NCI-H524 treated with DMSO at 0.1 percent for 48 hours (cell line): ENCODE measurements at places on chromosomes 12 and 14.
A peak's percentile ranks its signal among the peaks of the same experiment; 100 is the strongest.

DNA sequence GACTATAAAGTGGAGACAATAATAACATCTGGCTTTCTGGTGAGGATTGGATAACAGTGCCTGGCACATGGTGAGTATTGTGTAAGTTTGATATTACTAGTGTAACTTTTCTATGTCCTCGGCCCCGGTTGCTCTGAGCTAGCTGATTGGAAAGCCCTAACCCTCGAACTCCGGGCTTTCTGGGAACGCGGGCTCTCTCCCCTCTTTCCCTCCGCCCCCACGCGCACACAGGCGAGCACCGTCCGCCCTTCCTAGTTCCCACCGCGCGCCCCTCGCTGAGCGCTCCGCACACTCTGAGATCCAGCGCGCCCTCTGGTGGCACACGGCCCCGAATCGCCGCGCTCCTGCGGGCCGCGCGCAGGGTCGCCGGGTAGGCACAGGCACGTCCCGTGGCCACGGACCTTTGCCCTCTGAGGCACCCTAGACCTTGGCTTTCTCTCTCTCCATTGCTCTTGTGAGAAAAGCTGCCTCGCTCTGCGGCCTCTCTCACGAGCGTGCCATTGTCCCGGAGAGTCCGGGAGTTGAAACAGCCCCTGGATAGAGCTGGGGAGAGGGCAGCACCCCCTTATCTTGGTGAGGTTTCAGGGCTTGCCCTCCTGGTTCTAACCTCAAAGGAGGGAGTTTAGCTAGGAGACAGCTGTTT is 23.2 kb upstream of the ESRRB start:
- DNase-seq: peak; percentile 27

DNA sequence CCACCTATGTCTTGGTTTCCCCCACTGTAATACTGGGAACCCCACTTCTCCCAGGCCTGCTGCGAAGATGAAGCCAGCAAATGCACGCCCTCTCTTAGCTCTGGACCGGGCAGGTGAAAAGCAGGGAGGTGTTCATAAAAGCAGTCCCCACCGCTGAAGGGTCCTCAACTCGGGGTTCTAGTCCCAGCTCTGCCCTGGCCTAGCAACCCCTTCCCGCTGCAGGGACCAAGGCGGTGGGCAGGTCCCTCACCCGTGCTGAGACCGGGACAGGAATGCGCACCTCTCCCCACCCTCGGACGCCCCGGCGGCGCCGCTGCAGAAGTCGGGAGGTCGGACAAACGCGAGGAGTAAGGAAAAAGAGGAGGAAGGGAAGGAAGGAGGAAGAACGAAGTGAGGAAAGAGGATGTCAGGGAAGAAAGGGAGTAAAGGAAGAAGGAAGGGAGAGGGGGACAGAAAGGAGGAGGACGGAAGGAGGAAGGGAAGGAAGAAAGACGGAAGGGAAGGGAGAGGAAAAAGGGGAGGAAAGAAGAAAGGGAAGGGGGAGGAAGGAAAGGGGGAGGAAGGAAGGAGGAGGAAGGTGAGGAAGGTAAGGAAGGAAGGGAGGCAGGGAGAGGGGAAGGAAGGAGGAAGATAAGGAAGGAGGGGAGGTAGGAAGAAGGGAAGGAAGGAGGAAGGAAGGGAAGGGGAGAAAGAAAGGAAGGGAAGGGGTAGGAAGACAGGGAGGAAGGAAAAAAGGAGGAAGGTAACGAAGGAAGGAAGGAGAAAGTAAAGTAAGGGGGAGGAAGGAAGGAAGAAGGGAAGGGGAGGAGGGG is 701 bp downstream of the SPRING1 start:
- DNase-seq: no peak

GRCh38 chr12:64682572-64683277 is 72.4 kb downstream of the RASSF3 start:
- DNase-seq: peak; percentile 35

GRCh38 chr12:26302776-26303175 is 107.4 kb downstream of the SSPN start:
- no peak for DNase-seq

- DNase-seq: no peak
These were observed 158.8 kb downstream of the RPAP3 start for GRCh38 chr12:47547077-47547476.

DNA sequence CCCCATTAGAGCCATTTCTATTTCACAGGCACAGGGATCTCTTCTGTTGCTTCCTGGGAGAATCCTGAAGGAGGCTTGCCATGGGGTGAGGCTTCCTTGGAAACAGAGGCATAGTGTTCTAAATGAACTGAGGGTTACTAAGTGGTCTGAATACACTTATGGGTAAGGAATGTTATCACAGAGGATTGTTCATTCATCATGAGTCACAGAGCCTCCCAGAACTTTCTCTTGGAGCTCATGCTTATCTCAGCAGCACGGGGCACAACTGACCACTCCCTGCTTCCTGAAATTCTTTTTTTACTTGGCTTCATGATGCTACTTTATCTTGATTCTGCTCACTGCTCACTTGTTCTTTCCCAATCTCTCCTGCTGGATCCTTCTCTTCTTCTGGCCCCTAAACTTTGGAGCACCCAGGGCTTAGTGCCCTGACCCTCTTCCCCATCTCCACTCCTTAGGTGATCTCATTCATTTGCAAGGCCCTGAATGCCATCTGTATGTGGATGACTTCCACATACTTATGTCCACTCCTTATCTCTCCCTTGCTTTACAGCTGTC is 57.9 kb downstream of the ANO6 start:
- no peak for DNase-seq

DNA sequence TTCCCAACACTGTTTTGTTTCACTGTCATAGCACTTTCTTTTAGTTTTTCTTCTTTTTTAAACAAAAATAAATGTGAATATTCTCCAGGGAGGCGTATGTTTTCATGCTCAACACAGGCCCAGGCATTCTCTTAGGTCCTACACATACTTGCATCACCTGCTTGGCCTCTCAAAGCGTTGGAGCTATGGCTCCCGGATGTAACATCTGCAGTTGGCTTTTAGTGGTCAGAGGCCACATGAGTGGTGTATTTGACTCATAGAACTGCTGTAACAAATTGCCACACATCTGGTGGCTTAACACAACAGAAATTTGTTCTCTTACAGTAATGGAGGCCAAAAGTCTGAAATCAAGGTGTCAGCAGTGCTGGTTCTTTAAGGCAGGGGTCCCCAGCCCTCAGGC is 44.6 kb upstream of the VRK1 start:
- DNase-seq: no peak

- DNase-seq: no peak
These were observed 63.8 kb upstream of the ACTN1 start for GRCh38 chr14:69042787-69043444.

- no peak for DNase-seq
These were observed 225.0 kb downstream of the SPTSSA start for GRCh38 chr14:34237081-34237480.

DNA sequence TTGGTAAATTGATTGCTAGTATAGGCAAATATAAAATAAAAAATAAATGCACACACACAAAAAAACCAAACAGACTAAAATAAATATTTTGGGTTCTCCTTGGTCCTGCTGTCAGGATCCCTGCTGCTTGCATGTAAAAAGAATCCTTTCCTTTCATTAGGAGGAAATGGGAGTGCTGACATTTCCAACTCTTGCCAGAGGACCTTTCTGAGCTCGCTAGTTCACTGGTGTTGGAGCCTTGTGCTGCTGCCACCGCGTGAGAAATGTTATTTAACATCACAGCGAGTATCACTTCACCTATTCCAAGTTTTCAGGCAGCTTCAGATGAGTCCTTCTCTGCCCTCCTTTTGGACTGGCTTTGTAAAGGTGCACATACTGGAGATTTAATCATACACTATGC is 358.9 kb downstream of the NPAS3 start:
- no peak for DNase-seq

- no peak for DNase-seq
These were observed 107.1 kb downstream of the TTC8 start for GRCh38 chr14:88931321-88932110.

- DNase-seq: no peak
These were observed 6.3 kb downstream of the TMEM179 start for GRCh38 chr14:104598039-104598909.

DNA sequence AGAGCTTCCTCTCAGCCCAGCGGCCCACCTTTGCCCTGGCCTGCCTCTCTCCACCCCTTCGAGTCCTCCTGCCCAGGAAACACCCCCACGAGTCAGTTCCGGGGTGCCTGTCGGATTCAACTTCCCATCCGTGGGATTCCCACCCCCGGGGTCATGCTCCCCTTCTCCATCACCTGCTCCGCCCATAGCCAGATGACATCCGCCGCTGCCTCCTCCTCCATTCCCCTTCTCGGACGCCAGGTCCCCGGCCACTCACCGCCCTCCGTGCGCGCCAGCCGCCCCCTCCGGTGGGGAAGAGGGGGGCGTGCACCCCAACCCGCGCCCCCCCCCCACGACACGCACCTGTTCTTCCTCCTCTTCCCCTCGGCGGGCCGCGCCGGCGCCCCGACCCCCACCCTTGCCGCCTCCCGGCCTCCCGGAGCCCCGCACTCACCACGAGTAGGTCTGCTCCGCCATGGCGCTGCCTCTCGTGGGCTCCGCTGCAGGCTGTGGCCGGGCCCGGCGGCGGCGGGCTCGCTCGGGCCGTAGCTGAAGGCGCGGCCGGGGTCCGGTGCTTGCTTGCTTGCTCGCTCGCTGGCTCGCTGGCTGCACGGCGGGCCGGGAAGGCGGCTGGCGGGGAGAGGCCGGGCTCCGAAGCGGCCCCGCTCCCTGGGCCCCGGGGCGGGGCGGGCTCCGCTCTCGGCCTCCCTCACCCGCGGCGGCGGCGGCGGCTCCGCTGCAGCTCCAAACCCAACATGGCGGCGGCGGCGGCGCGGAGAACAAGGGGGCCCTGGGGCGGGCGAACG is 554 bp downstream of the SPPL3 start:
- no peak for DNase-seq

DNA sequence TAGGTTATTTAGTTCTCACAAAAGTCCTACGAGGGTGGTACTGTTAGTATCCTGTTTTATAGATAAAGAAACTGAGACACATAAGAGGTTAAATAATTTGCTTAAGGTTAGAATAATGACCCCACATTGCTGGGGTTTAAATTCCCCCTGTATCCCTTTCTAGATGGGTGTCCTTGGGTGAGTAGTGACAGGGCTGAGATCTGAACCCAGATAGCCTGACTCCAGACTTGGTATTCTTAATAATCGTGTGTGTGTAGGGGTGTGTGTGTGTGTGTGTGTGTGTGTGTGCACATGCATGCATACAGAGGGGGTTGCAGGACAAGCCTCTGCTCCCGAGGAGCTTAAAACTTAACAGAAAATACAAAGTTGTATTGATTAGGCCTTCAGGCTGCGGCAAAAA is 96.7 kb upstream of the PSMC1 start:
- no peak for DNase-seq

DNA sequence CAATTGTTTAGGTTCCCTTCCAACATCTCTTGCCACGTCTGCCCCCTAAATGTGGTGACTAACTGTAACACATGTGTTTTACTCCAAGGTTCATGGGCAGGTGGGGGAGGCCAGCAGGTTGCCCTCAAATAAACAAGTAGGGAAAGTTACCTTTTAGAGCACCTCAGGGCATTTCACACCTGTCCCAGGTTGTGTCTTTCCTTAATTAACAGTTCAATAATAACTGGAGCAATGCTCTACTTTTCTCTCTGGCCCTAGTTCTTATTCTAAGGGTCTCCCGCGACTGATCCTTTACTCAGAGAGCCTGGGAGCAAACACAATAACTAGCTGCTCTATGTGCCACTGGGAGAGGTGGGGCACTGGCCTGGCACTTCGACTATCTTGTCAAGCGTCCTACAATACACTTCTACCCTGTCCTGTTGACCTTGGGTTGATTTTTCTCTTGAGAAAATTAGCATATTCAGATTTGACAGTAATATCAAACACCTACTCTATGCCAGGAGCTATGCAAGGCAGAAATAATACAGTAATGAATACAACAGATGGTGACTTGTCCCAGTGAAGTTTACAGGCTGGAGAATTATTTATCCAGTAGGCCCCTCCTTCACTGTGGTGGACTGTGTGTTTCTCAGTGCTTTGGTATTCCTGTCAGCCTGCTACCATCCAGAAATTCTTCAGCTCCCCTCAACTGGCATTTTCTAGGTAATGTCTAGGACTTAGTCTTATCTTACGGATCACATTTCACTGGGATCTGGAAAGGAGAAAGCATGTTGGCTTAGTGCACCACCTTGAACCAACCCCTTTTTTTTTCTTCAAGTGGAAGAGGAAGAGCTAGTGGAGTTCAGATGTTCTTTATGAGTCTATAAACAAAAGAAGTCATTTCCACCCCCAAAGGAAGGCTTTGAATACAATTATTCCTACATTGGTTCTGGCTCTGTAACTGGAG is 202.6 kb downstream of the CRADD start:
- DNase-seq: no peak

- DNase-seq: no peak
These were observed 20.8 kb downstream of the SNRNP35 start for GRCh38 chr12:123478762-123479161.

DNA sequence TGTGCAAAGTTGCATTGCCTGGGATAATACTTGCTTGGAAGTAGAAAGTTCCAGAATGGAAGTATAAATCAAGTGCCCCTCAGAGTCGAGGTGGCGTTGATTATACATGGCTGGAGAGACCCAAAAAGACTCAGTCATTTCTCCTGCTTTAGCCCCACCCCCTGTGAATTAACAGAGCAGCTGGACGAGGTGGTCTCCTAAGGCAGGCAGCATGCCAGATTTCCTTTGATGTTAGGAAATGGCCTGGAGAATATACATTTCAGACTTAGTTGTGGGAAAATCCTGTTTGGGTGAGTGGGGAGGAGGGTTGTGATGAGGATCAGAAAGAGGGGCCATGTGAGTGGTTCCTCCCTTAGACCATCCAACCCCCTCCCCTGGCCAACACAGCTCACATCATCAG is 406.1 kb upstream of the TMPO start:
- no peak for DNase-seq

- DNase-seq: no peak
These were observed 74.6 kb downstream of the ERC1 start for GRCh38 chr12:1065629-1066028.

DNA sequence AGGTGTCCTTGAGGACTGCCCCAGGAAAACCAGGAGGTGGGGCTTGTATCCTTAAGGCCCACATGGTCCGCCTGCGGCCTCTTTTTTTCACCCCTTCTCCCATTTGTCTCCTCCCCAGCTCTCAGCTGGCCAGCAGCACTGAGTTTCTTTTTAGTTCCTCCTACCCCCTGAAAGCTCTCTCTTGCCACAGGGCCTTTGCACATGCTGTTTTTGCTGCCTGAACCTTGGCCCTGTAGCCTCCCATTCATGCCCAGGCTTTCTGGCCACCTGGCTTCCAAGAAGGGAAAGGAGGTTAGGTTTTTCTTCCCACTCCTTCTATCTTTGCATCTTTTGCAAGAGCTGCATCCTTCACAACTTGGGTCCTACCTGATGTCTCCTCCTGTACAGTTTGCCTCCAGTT is 358.1 kb downstream of the VRK1 start:
- DNase-seq: no peak
